RKO (cell line): ENCODE measurements at places on chromosomes 3 and 15.
A peak's percentile ranks its signal among the peaks of the same experiment; 100 is the strongest.

GRCh38 chr3:113552851-113553250 lies 20.5 kb downstream of the SIDT1 start:
- no peak for DNase-seq

DNA sequence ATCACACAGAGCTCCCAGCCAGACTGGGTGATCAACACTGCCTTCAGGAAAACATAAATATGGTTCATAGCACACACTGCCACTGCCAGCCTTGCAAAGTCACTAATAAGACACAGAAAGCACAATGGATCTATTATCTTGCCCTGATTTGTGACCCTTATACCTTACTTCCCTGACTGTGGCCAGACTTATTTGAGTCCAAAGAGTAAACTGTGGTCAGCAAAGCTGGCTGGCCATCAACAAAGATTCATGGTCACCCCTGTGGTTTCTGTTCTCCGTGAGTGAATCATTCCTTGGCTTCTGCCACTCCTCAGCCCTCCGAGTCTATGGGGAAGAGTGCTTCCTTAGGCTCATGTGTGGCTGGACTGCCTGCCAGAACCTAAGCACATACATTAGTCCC lies 437.7 kb downstream of the RAP2B start:
- DNase-seq = peak; percentile 20

GRCh38 chr15:80003171-80003570 lies 32.2 kb upstream of the BCL2A1 start:
- DNase-seq = no peak

DNA sequence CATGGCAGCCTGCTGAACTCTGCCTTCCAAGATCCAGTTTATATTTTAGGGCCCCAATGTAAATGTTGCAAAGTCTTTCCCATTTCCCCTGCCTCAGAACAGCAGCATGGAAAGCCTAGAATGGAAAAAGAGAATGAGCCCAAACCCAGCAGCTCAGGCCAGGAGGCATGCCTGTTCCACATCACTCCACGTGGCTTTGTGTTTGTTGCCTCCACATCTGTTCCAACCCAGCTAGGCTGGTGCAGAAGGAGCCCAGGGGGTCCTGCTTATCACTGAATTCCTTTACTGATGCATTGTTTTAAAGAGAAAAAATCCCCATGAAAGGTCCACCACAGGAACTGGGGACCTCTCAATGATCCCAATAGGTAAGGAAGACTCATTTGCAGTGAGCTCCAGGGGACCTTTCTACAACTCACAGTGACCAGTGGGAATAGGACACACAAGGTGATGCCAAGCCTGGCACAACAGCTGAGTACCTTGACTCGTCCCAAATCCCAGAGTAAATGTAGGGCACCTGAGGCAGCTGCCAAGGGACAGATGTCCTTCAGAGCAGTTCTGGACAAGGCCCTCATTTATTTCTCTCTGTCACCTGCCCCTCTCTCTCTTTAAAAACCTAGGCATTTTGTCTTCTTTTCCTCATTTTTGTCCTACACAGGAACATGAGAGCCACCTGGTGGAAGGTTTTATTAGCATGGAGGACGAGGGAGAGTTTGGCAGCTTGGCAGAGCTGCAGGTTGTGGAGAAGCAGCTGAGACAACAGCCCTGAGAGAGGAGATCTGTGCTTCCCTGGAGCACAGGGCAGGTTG lies 41.7 kb upstream of the ADAMTS17 start:
- peak; percentile 4 for DNase-seq

- no peak for DNase-seq
Measured at GRCh38 chr3:117566926-117567325, 857.3 kb downstream of the TUSC7 start.
